ENCODE measurements at places on chromosomes 1 and 21.

- peak; percentile 34 for DNase-seq
Measured at GRCh38 chr1:64663668-64664067, 81.2 kb upstream of the RAVER2 start.

DNA sequence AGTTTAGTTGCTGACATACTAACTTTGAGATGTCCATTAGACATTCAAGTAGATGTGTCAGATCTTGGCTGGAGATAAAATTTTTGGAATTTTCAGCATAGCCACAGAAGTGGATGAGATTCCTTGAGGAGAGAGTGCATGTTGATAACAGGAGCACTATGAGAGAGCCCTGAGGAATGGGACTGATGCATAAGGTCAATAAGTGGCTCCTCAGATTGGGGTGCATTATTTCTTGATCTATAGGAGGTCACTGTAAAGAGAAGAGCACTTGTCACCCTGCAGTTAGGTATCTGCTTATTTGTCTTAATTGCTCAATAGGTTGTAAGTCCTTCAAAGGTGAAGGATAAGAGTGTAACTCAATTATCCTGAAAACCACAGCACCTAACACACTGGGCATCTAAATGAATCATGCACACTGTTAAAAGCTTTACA lies 52.0 kb upstream of the TACSTD2 start:
- DNase-seq, result peak; percentile 48

DNA sequence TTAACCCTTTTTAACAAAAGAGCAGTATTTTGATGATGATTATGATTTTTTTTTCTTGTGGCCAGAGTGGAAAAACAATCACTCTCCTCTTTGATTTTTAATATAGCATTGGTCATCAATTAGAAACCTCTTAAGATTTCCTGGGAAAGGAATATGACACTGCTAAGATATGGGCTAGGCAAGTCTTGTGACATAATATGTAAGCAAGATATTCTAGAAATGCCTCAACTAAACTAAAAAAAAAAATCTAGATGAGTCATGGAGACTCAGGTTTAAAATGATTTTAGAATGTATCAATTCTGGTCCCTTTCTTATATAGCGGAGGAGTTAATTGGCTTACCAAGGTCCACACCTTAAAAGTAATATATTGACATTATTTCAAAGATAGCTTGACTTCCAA lies 60.3 kb upstream of the JUN start:
- peak; percentile 33 for DNase-seq

DNA sequence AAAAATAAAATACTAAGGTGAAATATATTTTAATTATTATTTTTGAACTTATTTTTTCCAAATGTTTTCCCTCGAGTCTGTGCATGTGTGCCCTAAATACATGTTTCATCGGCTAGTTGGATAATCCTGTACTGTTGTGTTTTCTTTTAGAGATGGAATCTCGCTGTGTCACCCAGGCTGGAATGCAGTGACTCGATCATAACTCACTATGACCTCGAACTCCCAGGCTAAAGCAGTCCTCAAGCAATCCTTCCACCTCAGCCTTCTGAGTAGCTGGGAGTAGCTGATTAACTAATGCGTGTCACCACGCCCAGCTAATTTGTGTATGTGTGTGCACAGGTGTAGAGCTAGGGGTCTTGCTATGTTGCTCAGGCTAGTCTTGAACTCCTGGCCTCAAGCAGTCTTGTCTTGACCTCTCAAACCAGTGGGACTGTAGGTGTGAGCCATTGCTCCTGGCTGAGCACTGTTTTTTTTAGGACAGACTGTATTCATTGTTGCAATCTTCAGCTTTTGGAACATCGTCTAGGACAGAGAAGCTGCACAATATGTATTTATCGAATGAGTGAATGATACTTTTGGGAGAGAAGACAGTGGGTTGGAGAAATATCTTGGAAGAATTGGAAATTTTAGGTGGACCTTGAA lies 4.8 kb upstream of the TMCO1 start:
- DNase-seq, result peak; percentile 94

DNA sequence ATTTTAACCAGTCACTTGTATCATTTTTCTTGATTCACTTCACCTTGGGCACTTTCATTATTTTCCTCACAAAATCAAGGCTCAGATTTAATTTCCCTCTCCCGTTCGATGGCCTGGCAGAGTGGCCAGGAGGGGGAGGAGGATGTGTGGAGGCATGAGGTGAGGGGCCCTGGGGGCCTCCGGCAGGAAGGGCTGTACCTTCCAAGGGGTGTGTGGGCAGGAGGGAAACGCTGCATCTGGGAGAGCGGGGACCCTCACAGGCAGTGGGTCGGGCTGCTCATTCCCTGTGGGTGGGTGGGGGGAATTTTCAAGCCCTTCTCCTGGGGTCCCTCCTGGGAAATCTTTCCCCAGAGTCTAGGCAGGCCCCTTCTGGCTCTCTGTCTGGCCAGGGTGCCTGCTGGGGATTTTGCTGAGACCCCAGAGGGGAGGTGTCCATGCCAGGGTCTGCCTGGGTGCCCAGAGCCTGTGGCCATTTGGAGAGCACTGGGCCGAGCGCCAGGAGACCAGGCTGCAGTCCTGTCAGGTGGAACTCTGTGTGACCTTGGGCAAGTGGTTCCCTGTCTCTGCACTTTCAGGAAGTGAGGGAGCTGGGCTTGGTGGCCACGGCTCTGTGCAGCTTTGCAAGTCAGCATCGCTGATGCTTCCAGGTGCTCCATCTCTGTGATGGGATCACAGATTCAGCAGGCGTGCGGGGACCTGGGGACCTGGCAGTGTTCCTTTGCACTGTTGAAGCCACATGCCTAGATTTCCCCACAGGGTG lies 81.9 kb upstream of the C1orf174 start:
- no peak for DNase-seq

- peak; percentile 45 for DNase-seq
Measured at GRCh38 chr1:93595266-93595665, 86.4 kb downstream of the BCAR3 start.

GRCh38 chr1:26169198-26169554 lies 413 bp upstream of the C1orf232 start:
- no peak for DNase-seq

DNA sequence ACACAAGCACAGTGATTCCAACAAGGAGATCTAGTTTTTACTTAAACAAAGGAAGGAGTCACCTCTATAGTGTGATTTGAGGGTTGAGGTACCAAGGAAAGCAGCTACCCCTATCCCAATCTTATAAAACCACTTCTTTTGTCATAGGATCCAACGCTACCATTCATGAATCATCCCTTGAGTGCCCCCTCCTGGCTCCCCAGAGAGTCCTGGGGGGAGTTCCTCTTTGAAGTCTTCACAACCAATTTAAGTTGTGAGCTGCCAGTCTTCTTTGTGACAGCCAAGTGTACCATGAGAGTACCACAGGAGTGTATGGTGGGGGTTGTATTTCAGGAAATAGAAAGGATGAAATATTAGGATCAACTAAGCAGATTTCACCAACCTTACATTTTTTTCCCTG lies 39.1 kb upstream of the NHLH2 start:
- DNase-seq, result no peak

DNA sequence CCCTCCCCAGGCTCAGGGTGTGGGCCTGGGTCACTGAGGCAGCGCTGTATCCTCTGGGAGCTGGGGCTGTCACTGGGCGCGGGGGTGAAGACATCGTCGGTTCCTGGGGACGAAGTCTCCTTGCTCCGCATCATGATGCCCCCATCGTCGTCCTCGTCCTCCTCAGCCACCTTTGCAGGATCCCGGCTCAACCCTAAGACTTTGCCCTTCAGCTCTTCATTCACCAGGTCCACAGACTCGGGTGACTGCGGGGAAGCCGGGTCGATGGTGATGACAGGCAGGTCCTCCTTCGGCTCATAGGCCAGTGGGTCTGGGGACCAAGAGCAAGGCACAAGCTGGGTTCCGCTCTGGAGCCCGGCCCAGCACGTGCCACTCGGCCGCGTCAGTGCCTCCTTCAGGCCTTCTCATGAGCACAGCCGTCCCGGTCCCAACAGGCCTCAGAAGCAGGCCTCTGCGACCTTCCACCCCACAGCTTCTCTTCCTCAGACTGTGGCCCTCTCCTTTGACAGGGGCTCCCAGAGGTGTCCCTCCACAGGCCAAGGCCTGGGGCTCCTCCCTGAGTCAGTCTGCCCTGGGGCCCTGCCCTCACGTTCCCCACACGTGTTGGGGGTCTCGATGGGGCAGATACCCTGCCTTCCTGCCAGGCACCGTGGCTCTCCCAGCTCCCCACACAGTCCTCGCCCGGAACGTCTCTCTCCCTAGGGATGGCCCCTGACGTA lies 54.4 kb downstream of the SLC9A1 start:
- no peak for DNase-seq

- peak; percentile 52 for DNase-seq
Measured at GRCh38 chr1:1402072-1402900, 3.2 kb upstream of the CCNL2 start.

- no peak for DNase-seq
Measured at GRCh38 chr1:30264672-30265025, 458.7 kb downstream of the MATN1 start.

DNA sequence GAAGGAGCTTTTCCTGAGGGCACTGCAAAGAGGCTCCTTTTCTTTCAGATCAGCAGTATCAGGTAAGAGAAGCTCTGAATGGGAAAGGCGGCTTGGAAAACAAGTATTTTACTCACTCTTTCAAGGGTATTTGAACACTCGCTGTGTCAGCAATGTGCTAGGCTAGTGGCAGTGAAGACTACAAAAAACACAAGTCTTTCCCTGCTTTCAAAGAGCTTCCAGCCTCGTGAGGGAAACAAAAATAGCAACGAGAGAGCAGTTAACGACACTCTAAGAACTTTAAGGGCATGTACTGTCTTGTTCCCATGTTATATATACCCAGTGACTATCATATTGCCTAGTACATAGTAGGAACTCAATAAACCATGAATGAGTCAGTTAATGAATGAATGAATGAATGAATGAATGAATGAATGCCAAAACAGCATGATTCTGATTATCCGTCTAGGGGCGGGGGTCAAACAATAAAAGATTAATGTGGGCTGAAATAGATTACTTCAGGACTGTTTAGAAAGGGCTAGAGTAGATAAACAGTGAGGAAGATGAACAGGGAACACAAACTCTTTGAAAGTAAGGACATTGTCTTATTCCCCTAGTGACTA lies 14.2 kb upstream of the MCOLN3 start:
- DNase-seq, result no peak

DNA sequence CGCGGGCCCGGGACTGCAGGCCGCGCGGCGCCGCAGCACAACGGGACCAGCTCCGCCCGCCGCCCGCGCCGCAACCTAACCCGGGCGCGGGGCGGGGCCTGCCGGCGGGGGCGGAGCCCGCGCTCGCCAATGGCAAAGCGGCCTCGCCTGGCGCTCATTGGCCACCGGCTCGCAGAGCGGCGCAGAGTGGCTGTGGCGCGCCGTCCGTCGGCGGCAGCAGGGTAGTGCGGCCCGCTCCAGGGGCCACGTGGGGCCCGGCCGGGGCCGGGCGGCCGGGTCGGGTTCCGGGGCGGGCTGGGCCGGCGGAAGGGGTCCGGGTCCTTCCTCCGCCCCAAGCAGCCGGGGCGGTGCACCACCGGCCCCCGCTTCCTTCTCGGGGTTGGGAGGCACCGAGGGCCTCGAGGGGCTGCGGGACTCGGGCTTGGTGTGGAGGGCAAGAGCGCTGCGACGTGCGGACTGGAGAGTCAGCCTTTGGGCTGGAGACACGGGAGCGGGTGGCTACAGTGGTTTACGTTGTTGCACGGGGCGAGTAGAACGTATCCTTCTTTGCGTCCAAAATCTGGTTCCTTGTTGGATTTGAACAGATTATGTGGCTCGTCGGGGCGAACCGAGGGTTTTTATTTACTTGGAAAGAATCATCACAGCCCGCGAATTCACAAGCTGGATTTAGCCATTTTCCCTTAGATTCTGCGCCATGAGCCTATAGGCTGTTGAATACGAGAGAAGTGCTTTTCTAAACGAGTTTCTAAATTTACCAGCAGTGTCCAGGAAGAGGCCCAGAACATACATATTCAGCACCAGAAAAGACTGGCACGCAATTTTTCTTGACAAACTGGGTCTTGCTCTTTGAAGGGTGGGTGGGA lies at the start of gene SRM:
Gene SRM, minus strand, starts transcription at position 51 of the 863 bp plus-strand sequence. CDS start 75 bp downstream, outside the sequence.
- DNase-seq, result peak; percentile 91

- DNase-seq, result no peak
Measured at GRCh38 chr1:1594602-1595260, 5.2 kb downstream of the FNDC10 start.

GRCh38 chr1:224245188-224245587 lies 62.1 kb downstream of the DEGS1 start:
- DNase-seq, result no peak
